Spleen (tissue), 13 donors: ENCODE measurements at places on chromosomes 13 and 19. TPM values are rescaled to one million over a fixed set of nuclear protein-coding genes. Genes with fewer than 3 reads are reported as not detected.

- no peak for DNase-seq
Measured at GRCh38 chr13:33510350-33510970, 224.9 kb upstream of the STARD13 start.

Gene CABP5
- total RNA-seq = not detected

Gene C19orf33
- not detected for total RNA-seq

Gene SOX1
- not detected for total RNA-seq

Gene CNN1
- 9.0 TPM for total RNA-seq

Gene ZNF540
- total RNA-seq = 9.4 TPM

DNA sequence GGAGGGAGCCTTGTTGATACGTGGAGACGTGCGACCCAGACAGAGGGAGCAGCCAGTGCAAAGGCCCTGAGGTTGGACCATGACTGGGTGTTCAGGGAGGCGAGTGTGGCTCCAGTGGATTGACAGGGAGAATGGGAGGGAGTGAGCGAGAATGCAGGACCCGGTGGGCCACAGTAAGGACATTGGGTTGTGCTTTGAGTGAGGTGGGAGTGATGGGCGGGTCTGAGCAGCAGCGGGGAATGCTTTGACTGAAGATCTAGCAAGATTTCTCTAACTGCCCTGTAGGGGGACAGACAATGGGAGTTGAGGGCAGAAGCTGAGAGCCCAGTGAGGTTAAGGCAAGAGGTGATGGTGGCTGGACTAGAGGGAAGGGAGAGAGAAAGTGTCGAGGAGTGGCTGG lies 7.7 kb upstream of the NANOS2 start:
- no peak for DNase-seq

GRCh38 chr19:49387936-49388372 lies at the start of gene KASH5:
KASH5 (plus strand) TSS chr19:49388249; CDS start chr19:49390884, 2,635 bp downstream.
- DNase-seq = peak; percentile 95

Gene URAD
- total RNA-seq = not detected

GRCh38 chr19:36141039-36141927 lies 1.4 kb downstream of the CAPNS1 start:
- peak; percentile 95 for DNase-seq

Gene KIRREL2
- total RNA-seq = not detected

Gene LILRB5
- total RNA-seq = 79.6 TPM

GRCh38 chr13:100508996-100509395 lies 79.6 kb downstream of the GGACT start:
- DNase-seq = no peak

- DNase-seq = no peak
Measured at GRCh38 chr19:55616395-55616875, 7.9 kb downstream of the ZNF784 start.

DNA sequence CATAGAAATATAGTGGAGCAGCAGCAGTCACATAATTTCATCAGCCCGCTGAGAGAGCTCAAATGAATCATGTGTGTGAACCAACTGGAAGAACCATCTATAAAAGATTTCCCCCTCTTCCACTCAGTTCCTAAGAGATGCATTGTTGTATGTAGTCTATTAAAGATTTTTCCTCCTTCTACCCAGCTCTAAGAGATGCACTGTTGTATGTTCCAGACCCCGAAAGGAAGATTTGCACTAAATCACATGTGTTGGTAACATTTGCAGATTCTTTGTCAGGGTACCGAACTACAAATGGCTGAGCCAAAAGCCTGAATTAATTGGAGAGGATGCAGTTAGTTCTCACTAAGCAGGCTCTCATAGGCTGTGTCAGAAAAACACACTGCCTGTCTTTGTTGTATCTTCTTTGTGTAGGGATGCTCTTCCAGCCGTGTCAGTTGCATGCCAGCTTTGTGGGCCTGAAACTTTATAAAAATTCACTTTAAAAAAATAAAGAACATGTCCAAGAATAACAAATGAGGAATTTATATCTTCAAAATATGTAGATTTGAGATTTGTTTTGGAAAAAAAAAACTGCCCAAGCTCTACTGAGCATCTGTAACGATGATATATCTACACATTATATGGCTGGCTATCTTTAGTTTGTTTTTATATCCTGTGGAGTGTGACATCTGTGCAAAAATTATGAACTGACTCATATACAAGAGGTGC lies 223.1 kb downstream of the MZT1 start:
- DNase-seq = no peak

Gene FCAR
- 39.1 TPM for total RNA-seq

DNA sequence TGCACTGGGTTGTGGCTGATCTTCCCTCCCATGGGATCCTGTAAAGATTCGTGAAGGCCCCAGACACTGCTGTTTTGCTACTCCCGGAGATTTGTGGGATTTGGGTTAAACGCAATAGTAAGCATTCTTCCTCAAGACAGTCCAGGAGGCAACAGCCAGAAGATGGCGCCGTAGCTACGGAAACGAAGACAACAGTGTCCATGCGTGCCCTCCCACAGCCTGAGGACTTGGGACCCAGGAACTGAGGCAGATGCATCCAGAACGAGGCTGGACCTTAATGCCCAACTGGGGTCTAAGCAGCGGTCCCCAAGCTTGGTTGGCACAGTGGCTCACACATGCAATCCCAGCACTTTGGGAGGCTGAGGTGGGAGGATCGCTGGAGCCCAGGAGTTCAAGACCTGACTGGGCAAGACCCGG lies 57.6 kb upstream of the ZNF507 start:
- no peak for DNase-seq

DNA sequence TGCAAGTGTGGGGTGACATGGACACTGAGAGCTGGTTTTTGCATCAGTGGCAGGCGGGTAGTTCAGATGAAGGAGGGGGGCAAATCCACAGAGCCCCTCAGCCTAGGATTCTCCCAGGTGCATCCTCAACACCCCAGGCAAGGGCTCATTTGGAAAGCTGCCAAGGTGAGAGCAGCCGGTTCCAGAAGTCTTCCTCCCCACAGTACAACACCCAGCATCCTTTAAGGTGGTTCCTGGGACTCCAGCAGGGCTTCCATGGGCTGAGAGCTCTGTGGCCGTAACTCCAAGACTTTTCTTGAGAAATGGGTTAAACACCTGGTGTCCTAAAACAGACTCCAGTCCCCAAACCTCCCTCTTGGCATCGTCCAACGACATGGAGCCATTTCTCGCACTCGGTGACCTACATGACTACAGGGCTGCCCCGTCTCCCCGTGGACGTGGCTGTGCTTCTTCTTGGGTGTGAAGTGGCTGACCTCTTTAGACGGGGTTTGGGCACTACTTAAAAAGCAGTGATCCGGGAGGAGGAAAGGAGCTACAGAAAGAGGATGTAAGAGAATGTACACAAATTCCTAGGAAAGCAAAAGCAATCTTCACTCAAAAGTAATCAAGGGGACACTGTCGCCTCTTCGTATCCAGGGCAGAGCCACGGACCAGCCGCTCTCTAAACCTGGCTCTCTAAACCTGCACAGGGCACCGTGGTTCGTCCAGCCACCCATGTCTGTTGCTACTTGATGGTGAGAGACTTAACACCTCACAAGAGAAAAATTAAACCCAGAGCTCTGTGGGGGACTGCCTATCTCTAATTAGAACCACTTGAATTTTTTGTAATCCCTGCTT lies 25.5 kb downstream of the RANBP3 start:
- DNase-seq = no peak

DNA sequence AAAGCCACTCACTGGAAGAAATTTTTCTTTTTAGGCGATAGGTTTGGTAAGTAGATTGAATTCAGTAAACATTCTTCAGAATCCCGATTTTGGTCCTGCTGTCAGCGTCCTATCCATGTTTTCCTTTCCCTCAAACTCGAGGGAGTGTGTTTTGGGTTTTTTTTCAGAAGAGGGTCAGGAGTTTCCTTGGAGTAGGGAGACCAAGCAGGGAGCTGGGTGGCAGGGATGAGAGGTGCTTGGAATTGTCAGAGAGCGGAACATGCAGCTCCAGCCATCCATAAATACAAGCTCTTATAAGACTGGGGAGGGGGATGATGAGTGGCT lies 1.6 kb upstream of the PCDH8 start:
- no peak for DNase-seq

GRCh38 chr19:4378886-4379285 lies 21.5 kb downstream of the SH3GL1 start:
- no peak for DNase-seq

- DNase-seq = no peak
Measured at GRCh38 chr13:73901324-73902068, 232.7 kb downstream of the KLF12 start.

Gene ELAVL1
- total RNA-seq = 52.9 TPM

DNA sequence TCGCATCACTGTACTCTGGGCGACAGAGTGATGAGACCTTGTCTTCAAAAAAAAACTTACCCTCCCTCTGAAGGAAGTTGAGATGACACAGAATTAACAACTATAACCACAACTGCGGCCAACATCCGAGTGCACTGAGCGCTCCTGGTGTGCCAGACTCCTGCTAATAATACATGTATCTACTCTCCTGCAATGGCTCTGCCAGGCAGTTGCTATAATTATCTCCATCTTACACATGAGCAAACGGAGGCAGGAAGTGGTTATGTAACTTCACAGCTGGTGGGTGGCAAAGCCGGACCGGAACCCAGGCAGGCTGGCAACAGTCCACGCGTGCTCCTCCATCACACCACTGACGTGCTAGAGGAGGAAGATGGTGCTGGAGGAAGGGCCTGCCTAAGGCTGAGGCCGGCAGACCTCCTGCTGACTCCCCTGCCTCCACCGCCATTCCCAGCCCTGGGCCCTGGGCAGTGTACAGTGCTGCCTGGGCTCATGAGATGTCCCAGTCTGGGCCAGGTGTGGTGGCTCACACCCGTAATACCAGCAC lies 12.6 kb downstream of the XRCC1 start:
- peak; percentile 96 for DNase-seq

DNA sequence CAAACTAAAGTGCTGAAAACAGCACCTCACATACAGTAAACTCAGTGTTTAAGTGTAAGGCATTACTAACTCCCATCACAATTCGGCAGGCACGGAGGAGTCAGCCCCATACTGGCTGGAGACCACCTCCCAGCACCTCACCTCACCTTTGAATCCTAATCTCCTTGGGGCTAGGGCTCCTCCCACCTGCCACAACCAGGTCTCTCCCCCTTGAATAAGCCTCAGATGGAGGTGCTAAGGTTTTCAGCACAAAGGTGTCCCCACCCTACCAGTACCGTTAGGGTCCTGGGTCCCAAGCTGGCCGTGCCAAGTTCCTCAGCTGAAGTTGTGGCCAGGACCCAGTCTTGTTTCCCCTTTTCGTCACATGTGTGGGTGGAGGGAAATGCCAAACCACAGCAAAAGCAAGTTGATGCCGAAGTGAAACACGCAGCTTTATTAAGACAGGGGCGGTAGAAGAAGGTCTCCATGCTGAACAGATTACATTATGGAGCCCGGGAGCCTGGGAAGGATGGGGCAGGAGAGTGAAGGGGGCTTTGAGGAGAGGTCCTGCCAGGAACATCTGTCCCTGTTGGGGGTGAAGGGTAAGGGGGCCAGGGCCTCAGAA lies at the start of gene IGFLR1:
Gene IGFLR1, minus strand, starts transcription at position 332 of the 604 bp plus-strand sequence. CDS start 1,272 bp downstream, outside the sequence.
- DNase-seq = peak; percentile 91

- no peak for DNase-seq
Measured at GRCh38 chr19:33366897-33367296, 6.6 kb upstream of the CEBPG start.
